ENCODE measurements at places on chromosomes 2 and 18. TPM values are rescaled to one million over a fixed set of nuclear protein-coding genes. Genes with fewer than 3 reads are reported as not detected.

Gene ASB18
- polyA plus RNA-seq: not detected

Gene ZSWIM2
- not detected for polyA plus RNA-seq

Gene CRYBA2
- polyA plus RNA-seq: not detected

Gene GPN1
- polyA plus RNA-seq: 66.7 TPM

Gene RNU2-63P
- polyA plus RNA-seq: not detected

Gene ASPRV1
- 3.8 TPM for polyA plus RNA-seq

Gene SP9
- not detected for polyA plus RNA-seq

Gene ABCG5
- polyA plus RNA-seq: 0.55 TPM

Gene HAT1
- 56.5 TPM for polyA plus RNA-seq

Gene ERICH2
- polyA plus RNA-seq: 1.4 TPM

Gene SERPINB4
- not detected for polyA plus RNA-seq

Gene SRD5A2
- polyA plus RNA-seq: 0.08 TPM

Measured in renal cortex interstitium (tissue), 15 donors.